ENCODE measurements at places on chromosomes 2 and 18.

DNA sequence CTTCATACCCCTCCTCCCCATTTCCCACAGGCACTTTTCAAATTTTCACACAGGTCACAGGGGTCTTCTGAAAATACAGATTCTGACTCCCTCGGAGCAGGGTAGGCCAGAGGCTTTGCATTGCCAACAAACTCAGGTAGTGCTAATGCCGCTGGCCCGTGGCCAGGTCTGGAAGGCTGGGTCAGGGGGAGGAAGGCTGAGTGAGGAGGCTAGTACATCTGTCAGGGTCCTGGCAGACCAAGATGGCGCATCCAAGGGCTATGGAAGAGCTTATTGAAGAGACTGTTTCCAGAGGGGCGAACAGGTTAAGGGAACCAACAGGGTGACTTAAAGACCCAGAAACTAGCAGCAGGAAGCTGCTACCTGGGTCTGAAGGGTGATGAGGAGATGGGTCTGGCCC, 336.7 kb upstream of the ID2 start:
- DNase-seq, result no peak

DNA sequence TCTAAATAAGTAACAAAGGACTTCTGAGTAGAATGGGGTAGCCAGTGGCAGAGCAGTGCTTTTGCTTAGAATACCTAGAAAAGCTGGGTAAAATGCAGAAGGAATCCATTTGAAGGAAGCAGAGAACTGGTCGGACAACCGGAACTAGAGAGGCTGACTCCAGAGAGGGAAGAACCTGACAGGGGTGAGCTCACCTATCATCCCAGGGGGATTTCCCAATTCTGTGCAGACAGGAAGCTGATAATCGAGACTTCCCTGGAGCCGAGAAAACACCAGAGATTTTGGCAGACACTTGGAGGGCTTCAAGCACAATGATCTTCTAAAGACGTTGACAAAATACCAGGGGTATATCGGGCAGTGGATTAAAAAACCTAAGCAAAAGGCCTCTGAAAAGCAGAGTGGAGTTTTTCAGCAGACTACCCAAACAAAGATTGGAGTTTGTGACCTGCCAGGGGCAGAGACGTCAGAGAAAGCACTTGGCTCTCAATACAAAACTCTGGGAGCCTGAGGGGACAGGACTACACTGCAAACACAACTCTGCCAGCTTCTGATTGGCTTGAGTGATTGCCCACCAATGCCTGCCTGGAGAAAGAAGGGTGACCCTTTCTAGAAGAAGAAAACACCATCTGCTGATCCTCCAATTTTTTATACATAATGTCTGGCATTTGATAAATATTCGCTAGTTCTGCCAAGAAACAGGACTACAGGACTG, 67.5 kb upstream of the TTN start:
- DNase-seq, result no peak

- DNase-seq, result no peak
These were observed 177.2 kb downstream of the SETBP1 start for GRCh38 chr18:44857744-44858491.

DNA sequence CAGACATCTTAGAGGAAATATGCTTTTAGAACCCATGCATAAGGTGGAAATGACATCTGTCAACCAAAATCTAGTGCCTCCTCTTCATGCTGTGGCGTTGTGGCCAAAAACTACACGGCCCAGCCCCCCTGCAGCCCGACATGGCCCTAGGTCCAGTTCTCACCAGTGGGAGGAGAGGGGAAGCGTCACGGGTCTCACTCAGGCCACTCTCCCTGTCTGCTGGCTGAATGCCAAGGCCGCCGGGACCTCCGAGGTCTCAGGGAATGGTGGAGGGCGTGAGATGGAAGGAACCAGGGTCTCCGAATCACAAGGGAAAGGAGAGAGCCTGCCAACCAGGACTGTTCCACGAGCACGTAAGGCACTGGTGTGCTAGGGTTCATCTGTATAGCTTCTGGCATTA, 361.0 kb downstream of the ANAPC1 start:
- no peak for DNase-seq

GRCh38 chr2:86039178-86039962, 66.3 kb downstream of the POLR1A start:
- no peak for DNase-seq

- DNase-seq, result no peak
These were observed 60.4 kb upstream of the IL1R2 start for GRCh38 chr2:101931402-101931801.

DNA sequence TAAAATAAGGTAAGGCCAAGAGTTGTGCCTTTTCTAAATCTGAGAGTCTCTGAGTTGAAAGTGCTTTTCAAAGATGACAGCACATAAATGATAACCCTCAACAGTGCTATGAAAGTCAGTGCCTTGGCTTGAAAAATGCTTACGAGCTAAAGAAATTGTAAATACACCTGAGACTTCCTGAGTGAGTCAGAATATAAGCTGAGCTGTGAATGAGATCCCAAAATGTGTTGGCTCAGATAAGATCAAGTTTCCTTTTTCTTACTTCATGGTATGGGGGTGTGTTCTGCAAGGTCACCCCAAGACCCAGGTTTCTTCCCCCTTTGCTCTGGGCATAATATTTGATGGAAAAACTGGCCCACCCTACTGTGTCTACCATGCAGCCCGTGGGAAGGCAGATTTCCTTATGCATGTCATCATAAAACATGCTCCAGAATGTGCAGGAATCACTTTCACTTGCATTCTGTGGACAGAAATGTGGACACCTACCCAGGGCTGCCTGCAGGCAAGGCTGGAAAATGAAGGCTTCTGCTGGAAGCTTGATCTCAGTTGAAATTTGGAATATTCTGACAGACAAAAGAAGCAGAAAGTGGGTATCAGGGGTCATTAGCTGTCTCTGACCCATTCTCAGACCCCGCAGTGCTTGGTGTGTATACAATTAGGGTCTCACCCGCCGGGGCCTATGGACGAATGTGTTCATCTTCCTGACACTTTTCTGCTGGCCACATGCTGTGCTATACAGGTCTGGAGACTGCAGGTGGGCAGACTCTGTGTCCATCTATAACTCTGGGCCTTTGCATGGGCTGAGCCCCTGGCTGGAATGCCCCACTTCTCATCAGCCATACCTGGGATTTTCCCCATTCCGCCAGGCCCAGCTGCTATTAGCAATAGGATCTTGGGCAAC, 212.6 kb downstream of the SH3RF3 start:
- DNase-seq, result no peak

GRCh38 chr18:22044474-22045220, 124.7 kb upstream of the GATA6 start:
- DNase-seq, result no peak

- no peak for DNase-seq
These were observed 734.8 kb upstream of the SALL3 start for GRCh38 chr18:78244779-78245178.

GRCh38 chr2:12948961-12949353, 232.2 kb downstream of the TRIB2 start:
- DNase-seq, result no peak

GRCh38 chr2:164457271-164457670, 164.0 kb downstream of the GRB14 start:
- DNase-seq, result no peak

DNA sequence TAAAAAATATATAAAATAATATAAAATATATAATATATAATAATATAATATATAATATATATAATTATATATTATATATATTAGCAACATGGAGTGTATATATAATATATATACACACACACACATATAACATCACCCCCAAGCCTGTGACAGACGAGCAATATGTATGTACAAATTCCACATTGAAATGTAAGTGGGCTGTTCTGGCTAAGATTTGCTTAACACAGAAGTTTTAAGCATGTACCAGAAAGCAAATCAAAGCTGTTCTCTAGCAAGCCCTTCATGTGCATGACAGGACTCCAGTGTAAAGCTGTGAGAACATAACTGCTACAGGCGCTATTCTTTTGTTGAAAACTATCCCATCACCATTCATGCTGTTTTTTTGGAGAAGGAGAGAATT, 261.7 kb upstream of the TNP1 start:
- no peak for DNase-seq

GRCh38 chr18:532018-532417, 31.5 kb upstream of the COLEC12 start:
- DNase-seq, result no peak

Data from NCI-H526 (cell line).